ENCODE measurements at places on chromosomes 13 and 19.

DNA sequence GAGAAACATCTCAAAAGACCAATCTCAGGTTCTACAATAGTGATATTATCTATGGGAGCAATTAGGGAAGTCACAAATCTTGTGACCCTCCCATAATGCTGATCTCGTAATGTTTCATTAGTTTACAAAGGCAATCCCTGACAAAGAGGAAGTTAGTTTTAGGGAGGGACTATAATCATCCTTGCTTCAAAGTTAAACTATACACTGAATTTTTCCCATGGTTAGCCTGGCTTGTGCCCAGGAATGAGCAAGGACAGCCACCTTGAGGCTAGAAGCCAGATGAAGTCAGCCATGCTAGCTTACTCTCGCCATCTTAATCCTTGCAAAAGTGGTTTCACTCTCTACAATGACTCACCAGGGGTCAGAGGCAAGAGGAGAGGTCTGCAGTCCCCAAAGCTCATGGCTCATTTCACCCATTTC is 5.4 kb downstream of the CEACAM3 start:
- DNase-seq = no peak

GRCh38 chr19:17004386-17004785 is 22.2 kb downstream of the CPAMD8 start:
- no peak for DNase-seq

GRCh38 chr13:35675651-35676050 is 199.2 kb upstream of the MAB21L1 start:
- DNase-seq = no peak

GRCh38 chr13:20178156-20178555 is 14.6 kb downstream of the GJB2 start:
- DNase-seq = no peak

- no peak for DNase-seq
These were observed 4.3 kb upstream of the ADM5 start for GRCh38 chr19:49684983-49685553.

DNA sequence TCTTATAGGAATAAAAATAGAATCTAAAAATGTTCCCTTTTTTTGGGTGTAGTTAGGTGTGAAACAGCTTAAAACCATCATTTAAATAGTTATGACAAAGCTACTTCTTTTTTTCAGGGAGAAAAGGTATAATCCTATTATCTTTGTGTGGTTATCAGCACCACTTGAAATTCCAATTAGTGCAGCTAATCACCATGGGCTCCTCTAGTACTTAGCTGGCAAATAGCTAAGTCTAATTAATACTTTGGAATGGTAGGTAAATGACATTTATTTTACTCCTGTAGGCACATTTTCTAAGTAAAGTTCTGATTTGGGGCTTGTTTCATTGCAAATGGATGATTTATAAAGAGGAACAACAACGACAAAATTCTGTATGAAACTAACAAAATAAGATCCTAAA is 132.6 kb downstream of the OLFM4 start:
- DNase-seq = no peak

GRCh38 chr13:77390391-77390790 is 63.5 kb upstream of the MYCBP2 start:
- DNase-seq = no peak

GRCh38 chr13:112103260-112103838 is 36.4 kb downstream of the SOX1 start:
- no peak for DNase-seq

- DNase-seq = no peak
These were observed 6.0 kb downstream of the TMED1 start for GRCh38 chr19:10829967-10830366.

GRCh38 chr19:14198384-14199376 is 7.3 kb downstream of the ADGRL1 start:
- no peak for DNase-seq

- DNase-seq = no peak
These were observed 826.9 kb upstream of the PCDH9 start for GRCh38 chr13:68056816-68057710.

GRCh38 chr13:48563626-48564025 is 30.7 kb upstream of the RCBTB2 start:
- no peak for DNase-seq

DNA sequence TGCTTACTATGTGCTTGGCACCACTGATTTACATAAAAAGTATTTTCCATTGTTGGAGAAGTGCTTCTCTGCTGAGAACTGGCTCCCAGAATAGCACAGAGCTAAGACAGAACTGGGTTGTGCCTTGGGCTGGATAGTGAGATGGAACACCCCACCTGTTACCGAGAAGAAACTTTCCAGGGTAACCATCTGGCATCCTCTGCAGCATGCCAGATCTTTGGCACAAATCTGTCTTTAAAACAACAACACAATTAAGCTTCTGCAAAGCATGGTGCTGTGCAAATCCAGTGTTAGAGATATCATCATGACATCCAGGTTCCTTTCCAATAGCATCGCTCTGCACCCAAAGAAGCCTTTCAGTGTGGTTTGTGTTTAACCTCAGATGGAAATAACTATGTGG is 202.5 kb upstream of the RFC3 start:
- DNase-seq = no peak

DNA sequence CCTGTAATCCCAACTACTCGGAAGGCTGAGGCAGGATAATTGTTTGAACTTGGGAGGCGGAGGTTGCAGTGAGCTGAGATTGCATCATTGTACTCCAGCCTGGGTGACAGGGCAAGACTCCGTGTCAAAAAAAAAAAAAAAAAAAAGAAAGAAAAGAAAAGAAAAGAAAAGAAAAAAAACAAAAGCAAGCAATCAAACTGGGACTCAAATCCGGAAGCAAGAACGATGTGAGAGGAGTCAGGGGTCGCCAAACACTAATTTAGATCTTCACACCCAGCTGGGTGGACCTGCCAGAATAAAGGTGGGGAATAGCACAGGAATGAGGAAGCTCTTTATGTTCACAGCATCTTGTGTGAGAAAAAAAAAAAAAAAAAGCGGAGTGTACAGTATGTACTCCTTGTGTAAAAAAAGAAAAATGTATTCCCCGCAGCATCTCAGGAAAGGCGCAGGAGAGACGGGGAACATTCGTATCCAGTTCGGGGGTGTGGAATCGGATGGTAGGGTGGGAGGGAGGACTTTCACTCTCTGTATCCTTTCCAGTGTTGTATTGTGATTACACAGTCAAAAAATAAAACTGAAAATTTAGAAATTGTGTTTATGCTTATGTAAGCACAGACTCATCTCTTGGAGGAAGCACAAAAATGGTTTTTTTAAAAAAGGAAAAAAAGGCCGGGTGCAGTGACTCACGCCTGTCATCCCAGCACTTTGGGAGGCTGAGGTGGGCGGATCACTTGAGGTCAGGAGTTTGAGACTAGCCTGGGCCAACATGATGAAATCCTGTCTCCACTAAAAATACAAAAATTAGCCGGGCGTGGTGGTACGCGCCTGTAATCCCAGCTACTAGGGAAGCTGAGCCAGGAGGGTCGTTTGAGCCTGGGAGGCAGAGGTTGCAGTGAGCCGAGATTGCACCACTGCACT is 7.6 kb downstream of the DNAJB1 start:
- DNase-seq = no peak

GRCh38 chr13:110265682-110266430 is 41.1 kb downstream of the COL4A1 start:
- DNase-seq = no peak

DNA sequence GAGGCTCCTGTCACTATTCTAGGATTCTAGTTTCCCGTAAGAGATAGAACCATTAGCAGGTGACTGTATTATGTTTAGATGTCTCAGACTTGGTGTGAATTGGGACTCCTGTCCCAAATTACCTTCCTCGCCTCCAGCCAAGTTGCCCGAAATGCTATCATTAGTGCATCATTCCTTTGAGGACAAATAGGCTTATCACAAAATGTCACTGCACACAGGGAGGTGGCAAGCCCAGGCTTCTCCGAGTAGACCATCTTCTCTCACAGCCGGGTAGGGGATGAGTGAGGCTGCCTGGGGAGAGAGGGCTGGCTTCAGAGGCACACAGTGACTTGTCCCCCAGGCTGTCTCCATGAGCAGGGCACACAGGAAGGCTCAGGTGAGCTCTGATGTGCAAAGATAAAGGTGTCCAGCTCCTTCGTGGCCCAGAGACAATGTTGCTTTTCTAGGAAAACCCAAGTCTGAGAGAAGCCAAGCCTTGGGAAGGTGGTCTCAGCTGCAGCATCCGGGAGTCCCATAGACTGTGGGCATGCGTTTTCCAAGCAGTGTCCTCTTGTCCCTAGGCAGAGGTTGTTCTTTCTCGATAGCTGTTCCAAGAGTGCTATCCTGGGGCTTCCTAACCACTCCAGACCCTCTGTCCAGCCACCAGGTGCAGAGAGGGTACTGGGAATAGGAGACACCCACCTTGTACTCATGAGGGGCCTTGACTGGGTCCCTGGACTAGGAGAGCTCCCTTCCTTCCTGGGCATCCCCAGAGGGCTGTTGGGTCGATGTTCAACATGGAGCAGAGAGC is 163.1 kb upstream of the TSHZ3 start:
- DNase-seq = no peak

DNA sequence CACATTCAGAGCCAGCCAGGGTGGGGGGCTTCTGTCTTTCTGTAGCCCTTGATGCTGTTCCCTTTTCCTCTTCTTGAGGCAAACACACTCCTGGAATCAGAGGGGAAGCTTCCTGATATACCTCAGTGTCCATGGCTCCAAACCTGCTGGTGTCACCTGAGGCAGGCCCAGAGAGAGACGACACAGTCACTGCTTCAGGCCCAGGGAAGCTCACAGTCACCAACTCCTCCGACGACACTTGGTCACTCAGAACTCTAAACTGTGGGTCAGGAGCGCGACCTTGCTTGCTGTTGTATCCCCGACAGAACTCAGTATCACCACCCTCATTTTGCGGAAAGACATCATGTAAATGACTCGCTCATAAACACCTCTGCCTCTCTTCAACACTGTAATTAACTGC is 1.1 kb downstream of the ATP13A1 start:
- no peak for DNase-seq

DNA sequence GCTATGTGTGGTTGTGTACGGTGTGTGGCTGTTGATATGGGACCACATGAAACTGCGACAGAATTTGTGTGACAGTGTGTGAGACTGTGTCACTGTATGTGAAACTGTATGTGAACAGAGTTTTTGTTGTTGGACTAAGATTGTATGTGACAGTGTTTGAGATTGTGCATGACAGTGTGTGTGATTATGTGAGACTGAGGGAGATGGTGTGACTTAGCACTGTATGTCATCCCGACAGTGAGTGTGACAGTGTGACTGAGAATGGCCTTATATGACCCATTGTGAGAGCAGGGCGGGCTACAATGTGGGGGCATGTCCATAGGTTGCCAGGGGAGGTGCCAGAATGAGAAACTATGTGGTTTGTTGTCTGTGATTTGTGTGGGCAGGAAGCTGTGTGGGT is 930 bp downstream of the ZNF583 start:
- no peak for DNase-seq

- no peak for DNase-seq
These were observed 687 bp upstream of the CIRBP start for GRCh38 chr19:1268226-1269064.

DNA sequence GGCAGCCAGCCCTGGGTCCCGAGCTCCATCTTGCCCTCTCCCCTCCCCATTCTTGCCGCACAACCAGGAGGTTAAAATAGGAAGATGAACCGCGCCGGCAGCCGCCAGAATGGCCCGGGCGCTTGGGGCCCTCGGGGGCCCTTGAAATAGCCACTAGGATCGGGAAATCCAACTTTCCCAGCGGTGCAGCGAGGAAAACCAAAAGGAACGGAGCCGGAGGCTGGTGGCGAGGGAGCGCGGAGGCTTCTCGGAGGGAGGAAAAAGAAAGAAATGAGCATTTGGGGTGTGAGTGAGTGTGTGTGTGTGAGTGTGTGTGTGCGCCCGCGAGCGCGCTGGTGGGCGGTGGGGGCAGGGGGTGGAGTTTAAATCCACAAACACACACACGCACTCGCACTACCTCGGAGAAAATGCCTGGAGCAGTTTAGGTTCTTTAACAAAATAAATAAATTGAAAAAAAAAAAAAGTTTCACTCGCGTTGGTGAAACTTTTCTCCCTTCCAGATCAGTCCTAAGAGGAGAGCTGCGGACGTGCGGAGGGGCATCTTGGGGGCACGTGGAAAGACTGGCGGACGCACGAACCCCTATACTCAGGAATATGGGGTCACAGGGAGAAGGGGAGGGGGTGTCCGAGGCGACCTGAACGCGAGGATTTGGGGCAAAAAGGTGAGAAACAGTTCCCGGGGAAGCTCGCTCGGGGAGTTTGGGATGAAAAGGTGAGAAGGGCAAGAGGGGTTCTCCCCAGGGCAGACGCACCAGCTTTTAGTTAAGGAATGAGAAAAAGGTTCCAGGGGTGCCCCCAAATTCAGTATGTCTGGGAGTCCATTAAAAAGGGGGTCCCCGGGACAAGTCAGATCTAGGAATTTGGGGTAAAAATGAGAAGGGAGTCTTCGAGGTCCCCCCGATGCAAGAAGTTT is 1.3 kb downstream of the RFX2 start:
- peak; percentile 61 for DNase-seq

- no peak for DNase-seq
These were observed 5.5 kb upstream of the MAMSTR start for GRCh38 chr19:48724796-48725753.

DNA sequence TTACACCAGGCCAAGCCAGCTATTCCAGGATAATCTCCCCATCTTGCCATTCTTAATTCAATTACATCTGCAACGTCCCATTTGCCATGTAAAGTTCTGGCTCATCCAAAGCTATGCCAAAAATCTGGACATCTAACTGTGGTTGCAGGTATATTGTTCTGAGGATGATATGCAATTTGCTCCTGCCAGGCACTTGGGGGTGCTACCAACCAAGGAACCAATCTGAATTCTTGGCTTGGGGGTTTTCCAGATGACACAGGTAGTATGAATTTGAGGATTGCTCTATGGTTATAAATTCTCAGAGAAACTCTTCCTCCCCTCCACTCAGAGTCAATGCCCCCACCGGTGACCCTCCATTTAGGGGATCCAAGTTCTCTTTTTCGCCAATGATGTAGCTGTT is 33.0 kb downstream of the CRYL1 start:
- peak; percentile 51 for DNase-seq

GRCh38 chr13:65943708-65944107 is 1286.4 kb downstream of the PCDH9 start:
- no peak for DNase-seq

GRCh38 chr13:113151745-113152690 is 6.4 kb upstream of the PROZ start:
- no peak for DNase-seq

- DNase-seq = no peak
These were observed 2.9 kb upstream of the DCUN1D2 start for GRCh38 chr13:113493315-113493951.

- DNase-seq = no peak
These were observed 20.5 kb upstream of the NEK3 start for GRCh38 chr13:52179925-52180324.

GRCh38 chr13:95239283-95239682 is 62.0 kb downstream of the ABCC4 start:
- no peak for DNase-seq

DNA sequence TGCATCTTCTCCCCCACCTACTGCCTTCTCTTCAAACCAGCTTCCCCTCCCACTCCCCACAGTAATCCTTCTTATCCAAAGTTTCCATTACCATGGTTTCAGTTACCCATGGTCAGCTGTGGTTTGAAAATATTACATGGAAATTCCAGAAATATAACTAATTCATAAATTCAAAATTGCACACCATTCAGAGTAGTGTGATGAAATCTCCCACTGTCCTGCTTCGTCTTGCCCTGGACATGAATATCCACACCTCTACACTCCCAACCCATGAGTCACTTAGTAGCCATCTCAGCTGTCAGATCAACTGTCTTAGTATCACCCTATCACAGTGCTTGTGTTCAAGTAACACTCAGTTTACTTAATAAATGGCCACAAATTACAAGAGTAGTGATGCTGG is 3.8 kb upstream of the KCTD12 start:
- no peak for DNase-seq

Data from stimulated activated CD4-positive, alpha-beta T cell treated with anti-CD3 and anti-CD28 coated beads, Interleukin-2, amount 100 ng/mL, for 24 hours (primary cell).